ENCODE measurements at places on chromosomes 11 and 22.
A peak's percentile ranks its signal among the peaks of the same experiment; 100 is the strongest.

DNA sequence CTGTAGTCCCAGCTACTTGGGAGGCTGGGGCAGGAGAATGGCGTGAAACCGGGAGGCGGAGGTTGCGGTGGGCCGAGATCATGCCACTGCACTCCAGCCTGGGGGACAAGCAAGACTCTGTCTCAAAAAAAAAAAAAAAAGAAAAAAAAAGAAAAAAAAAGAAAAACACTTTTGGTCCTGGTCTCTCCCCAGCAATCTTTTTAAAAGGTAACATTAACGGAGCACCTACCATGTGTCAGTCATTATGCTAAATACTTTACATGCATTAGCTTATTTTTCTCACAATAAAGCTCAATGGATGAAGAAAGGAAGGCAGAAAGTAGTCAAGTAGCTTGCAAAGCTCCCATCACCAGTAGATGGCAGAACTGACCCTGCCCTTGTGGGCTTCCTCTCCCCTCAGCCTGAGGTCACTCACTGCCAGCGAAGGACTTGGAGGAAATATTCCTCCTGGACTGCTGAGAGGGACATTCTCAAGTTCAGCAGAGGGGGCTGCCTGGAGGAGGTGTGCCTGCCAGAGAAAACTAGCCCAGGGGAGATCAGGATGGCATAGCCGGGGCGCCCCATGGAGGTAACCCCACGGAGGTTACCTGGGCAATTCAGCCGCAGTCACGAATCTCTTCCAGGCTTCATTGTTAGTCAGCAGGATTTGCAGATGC is 15.5 kb downstream of the APOL3 start:
- DNase-seq: no peak

DNA sequence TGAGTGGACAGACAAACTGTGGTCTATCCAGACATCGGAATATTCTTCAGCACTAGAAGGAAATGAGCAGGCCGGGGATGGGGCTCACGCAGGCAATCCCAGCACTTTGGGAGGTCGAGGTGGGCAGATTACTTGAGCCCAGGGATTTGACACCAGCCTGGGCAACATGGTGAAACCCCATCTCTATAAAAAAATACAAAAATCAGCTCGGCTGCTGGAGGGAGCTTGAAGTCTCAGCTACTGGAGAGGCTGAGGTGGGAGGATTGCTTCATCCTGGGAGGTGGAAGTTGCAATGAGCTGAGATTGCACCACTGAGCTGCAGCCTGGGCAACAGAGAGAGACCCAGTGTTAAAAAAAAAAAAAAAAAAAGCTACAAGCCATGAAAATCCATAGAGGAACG is 8.0 kb upstream of the CTSD start:
- DNase-seq: peak; percentile 20

GRCh38 chr22:36760786-36761185 is 15.1 kb downstream of the IFT27 start:
- no peak for DNase-seq

DNA sequence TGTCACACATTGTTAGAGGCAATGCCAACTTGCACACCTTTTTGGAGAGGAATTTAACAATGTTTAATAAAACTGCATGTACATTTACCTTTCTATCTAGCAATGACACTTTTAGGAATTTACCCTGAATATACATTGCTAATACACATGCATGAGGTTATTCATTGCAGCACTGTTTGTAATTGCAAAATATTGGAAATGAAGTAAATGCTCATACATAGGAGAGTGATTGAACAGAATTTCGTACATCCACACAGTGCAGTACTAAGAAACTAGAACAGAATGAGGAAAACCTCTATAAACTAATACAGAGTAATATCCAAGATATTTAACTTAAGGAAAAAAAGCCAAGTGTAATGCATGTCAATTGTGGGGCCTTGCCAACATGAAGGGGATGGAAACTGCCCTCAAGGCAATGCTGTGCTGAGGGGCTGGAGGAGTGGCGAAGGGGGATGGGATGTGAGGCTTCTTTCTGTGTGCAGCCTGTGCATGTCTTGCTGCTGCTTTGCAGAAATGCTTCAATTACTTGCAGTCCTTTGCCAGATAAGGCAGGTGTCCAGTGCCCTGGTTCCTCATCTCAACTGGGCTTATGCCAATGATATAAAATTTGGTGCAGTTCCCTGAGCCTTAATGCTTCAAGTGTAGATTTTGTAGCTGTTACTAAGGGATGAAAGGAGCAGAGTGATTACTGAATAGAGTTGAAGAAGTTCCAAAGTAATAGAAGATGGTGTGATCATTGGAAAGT is 96.1 kb downstream of the GRIA4 start:
- no peak for DNase-seq

DNA sequence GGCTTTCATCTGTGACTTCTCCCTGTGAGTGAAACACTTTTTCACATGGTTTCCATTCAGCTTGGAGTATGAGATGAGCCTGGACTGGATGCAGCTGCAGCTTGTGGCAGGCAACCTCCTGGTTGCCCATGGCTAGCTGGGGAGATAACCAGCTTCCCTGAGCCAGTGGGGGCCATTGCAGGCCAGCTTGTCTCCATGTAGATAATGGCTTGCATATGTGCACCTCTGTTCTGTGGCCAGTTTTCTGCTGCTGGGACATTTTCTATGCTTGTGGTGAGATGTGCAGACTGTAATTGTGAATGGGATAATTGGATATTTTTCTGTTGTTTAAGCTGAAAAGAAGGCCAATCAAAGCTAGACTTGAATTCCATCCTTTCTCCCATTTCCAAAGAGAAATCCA is 38.5 kb downstream of the INSC start:
- DNase-seq: no peak

DNA sequence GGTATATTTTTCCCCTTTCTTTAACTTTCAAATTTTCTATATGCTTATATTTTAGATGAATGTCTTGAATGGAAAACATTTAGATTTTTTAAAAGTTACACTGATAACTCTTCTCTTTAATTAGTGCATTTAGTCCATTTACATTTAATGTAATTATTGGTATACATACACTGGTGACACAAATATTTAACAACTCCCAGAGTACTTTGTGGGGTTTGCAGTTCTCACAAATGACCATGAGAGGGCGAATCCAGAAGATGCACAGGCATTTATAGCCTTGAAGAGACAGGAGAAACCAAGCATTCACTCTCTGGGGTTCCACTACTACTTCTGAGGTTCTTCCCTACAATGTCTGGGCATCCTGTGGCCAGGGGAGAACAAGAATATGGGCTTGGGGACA is 125.1 kb downstream of the TIMP3 start:
- no peak for DNase-seq

All from epithelial cell of proximal tubule (primary cell).